ENCODE measurements at places on chromosomes 12 and 14.

DNA sequence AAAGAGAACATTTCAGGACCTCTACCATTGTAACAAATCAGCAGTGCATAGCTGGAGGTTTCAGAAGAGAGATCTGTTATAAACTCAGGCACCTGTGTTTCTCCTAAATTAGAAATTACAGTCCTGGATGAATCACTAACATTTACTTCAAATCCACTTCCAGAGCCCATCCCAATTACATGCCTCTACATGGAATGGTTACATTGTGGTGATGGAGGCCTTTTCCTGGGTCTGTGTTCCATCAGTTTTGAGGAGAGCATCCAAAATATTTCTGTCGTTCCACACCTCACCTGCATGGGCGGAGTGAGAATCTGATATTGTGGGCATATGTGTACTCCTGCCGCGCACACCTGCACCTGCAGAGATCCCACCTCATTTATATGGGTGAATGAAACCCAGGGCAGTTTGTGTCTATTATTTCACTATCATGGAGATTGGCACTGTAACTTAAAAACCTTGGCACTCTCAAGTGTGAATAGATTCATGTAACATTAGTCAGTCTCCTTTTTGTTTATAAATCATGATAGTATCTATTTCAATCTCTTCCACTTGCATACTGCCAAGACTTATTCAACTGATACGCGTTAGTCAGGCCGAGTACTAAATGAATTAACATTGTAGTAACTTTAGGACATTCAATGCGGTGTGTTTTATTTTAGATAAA, 215.1 kb upstream of the FAR2 start:
- no peaks in the 10 kb centered on the region for H3K4me1 ChIP-seq
- H3K36me3 ChIP-seq: no peaks in the 10 kb centered on the region
- no peaks in the 10 kb centered on the region for H3K27me3 ChIP-seq
- H3K4me3 ChIP-seq: no peak overlapping the region
- no peak for DNase-seq
- no peak overlapping the region for H3K27ac ChIP-seq

DNA sequence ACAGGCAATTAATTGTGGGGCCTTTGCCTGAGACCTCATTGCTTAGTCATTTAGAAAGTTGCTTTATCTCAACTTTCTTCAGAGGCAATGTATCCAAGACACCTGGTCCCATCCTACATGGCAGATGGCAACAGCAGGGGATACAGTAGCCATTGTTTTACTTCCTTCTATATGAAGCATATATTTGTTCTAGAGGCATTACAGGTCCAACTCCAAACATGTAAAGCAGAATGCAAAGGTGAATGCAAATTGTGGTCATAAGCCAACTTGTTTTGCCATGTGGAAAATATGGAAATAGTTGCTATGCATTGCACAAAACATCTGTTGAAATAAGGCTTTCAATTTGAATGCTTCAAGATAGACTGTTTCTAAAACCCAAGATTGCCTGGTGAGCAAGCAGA, 109.8 kb upstream of the BCAT1 start:
- DNase-seq: no peak
- no peak overlapping the region for H3K27ac ChIP-seq
- H3K4me3 ChIP-seq: no peak overlapping the region
- no peaks in the 10 kb centered on the region for H3K27me3 ChIP-seq
- no peaks in the 10 kb centered on the region for H3K36me3 ChIP-seq

- peaks cover 26% of the 10 kb centered on the region for H3K4me1 ChIP-seq
- H3K27ac ChIP-seq: no peak overlapping the region
- peaks cover 3% of the 10 kb centered on the region for H3K27me3 ChIP-seq
- DNase-seq: no peak
- no peaks in the 10 kb centered on the region for H3K36me3 ChIP-seq
- peak overlapping the region; percentile 51 for H3K4me3 ChIP-seq
These were observed 1.2 kb downstream of the GSC start for GRCh38 chr14:94768521-94769390.

GRCh38 chr14:92551044-92551841, 37.7 kb downstream of the RIN3 start:
- peaks cover 34% of the 10 kb centered on the region for H3K4me1 ChIP-seq
- H3K27ac ChIP-seq: no peak overlapping the region

GRCh38 chr12:46983959-46984841, 95.2 kb upstream of the PCED1B start:
- H3K4me3 ChIP-seq: no peak overlapping the region
- no peak overlapping the region for H3K27ac ChIP-seq
- H3K36me3 ChIP-seq: no peaks in the 10 kb centered on the region

GRCh38 chr12:124332058-124332672, 37.3 kb downstream of the RFLNA start:
- H3K27ac ChIP-seq: no peak overlapping the region
- H3K27me3 ChIP-seq: no peaks in the 10 kb centered on the region
- H3K4me3 ChIP-seq: no peak overlapping the region
- peaks cover 77% of the 10 kb centered on the region for H3K36me3 ChIP-seq
- H3K4me1 ChIP-seq: no peaks in the 10 kb centered on the region
- no peak for DNase-seq

DNA sequence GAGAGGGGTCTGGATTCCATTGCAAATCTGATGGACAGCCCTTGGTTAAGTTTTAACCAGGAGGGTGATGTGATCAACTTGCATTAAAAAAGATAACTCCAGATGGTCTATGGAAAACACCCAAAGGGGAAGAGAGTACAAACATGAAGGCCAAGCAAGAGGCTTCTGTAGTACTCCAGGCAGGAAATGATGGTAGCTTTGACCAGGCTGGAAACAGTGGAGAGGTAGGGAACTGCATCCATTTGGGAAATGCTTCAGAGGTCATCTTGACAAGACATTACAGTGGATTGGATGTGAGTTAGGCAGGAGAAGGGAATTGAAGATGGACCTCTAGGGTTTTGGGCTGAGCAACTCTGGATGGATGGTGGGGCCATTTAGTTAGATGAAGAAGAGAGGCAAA, 391.1 kb downstream of the IPO8 start:
- no peaks in the 10 kb centered on the region for H3K4me1 ChIP-seq
- no peaks in the 10 kb centered on the region for H3K27me3 ChIP-seq
- no peak for DNase-seq
- no peaks in the 10 kb centered on the region for H3K36me3 ChIP-seq
- no peak overlapping the region for H3K27ac ChIP-seq

Measured in tibial artery (tissue), 4 donors.